ENCODE measurements at places on chromosomes 6 and 20.

- no peak for DNase-seq
Measured at GRCh38 chr20:62696434-62696957, 12.1 kb upstream of the NTSR1 start.

GRCh38 chr6:88650029-88650619 lies 313.3 kb downstream of the RNGTT start:
- DNase-seq, result no peak

DNA sequence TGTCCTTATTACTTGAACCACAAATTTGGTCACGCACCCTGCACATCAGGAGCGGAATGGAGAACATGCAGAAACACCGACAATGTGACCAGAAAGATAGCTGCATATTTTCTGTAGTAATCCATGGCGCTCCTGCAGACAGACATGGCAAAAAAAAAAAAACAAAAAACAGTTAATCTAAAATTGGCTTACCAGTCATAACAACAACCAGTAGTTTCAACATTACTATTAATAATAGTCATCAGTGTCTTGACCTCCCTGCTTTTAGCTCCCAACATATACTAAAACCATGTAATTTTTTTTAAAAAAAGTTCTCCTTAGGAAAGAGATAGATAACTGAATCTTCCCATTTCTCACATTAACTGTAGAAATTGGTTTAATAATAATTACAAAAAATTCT lies 6.8 kb downstream of the CGA start:
- DNase-seq, result no peak

DNA sequence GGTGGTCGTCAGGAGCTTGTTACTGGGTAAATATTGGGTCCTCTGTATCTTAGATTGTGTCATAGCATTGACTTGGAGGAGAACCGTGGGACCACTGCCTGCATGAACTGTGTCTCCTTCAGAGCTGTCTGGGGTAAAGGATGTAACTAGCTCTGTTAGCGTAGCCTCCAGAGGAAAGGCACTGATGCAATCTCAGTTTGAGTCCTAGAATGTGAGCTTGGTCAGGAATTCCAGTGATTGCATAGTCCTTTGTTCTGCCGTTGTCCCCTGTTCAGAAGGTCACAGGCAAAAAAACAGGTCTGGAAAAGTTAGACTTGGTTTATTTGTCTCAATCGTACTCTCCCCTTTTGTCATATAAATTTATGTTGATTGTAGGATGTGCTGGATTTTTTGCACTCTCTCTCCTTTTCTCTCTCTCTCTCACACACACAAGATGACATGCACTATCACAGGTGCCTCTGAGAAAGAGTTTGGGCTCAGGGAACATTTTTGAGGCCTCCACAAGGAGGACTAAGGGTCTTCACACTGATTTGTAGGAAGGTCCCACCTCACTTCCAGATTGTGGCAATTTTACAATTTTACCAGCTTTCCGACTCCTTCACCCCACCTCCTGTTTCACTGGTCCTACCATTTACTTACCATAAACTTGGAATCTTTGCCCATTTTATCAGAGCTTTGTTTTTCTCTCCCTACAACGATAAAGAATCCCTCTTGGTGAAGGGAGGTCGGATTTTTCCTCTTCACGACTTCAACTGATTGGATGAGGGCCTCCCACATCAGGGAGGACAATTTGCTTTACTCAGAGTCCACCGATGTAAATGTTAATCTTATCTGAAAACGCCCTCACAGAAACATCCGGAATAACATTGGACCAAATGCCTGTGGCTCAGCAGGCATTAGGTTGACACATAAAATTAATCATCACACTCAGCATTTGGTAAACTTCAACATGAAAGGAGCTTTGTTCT lies 7.0 kb upstream of the DACT2 start:
- no peak for DNase-seq

- DNase-seq, result no peak
Measured at GRCh38 chr6:6312901-6313441, 7.5 kb downstream of the F13A1 start.

DNA sequence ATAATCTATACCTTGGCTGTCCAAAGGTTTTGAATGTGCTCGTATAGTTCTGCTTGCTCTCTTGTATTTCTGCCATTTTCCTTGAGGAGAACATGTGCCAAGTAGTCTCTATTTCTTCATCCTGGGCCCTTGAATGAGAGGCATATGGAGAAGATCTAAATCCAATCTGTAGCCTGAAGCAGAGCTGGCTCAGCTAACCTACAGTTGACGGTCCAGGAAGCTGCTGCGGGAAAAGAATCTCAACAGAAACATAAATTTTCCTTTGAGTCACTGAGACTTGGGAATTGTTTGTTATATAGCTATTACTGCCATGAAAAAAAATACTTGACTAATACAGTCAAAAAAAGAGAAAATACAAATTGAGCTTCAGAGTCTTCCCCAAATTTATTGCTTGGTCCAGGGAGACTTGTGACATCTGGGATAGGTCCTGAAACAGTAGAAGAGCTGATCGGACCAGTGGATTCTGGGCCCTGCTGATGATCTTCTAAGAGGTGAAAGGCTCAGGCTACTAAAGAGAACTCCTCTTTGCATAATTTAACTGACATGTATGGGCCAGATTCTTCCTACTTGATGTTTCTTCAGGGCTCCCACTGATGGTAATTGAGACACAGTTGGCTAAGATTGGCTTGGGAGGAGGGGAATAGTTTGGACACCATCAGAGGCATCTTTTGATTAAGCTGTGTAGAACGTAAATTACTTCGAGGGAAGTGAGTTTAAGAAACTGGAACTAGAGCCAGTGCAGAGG lies 29.9 kb upstream of the PLCB4 start:
- no peak for DNase-seq

DNA sequence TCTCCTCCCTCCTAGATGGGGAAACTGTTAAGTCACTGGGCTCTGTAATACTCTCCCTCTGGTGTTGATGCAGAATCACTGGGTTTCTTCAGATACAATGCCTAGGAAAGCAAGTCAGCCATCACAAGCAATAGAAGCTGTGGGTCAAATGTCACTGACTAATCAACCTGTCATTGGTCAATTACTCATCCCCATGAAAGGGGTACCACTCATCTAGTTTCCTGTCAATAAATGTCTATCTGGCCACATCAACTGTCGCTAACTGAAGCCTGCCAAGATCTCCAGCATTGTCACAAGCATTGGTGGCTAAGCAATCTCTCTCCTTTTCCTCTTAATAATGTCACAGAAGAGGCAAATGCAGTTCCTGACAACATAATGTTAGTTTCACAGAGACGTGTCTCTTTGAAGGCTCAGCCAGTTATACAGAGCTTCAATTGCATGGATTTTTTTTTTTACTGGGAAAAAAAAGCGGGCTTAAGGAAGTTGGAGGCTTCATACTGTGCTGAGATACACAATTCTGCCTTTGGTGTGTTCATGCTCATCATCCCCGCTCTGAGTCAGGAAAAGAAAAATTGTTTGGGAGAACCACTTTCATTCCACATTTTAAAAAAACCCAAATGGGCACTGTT lies 355.9 kb downstream of the BTBD9 start:
- no peak for DNase-seq

DNA sequence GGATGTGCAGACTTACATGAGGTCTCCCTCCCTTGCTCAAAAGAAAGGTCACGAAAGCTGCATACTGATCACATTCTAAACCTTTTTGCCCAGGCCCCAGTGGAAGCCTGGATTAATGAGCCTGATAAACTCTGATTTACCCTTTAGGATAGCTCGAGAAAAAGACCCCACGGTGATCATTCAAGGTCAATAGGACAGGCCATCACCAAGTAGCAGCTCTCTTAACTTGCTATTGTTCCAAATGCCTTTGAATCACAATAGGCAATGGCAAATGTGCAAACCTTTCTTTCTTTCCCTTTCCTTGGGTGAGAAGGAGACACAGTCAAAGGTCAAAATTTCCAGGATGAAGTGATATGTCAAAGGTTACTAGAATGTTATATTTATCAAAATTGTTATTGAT lies 327.3 kb downstream of the HDGFL1 start:
- DNase-seq, result no peak

- no peak for DNase-seq
Measured at GRCh38 chr20:57071283-57071731, 195.1 kb downstream of the BMP7 start.

- no peak for DNase-seq
Measured at GRCh38 chr6:116246089-116246488, 7.8 kb downstream of the TSPYL4 start.
